SK-N-SH (cell line): ENCODE measurements at places on chromosomes 5 and 9. TPM values are rescaled to one million over a fixed set of nuclear protein-coding genes. Genes with fewer than 3 reads are reported as not detected.

DNA sequence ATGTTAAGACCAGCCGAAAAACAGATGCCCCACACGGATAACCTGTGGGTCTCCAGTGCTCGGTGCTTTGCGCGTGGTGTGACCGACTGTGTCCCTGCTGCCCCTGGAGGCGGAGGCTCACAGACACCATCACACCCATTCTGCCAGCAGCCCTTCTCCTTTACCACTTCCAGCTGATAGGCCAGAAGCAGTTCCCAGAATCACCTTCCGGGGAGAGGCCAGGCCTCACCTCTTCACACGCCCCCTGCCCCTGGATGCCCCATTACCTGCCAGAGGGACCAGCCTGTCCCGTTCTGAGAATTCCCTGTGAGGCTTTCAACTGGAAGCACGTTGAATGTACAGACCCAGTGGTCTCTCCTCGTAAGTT, 21.6 kb upstream of the LRRC14B start:
- no peak for DNase-seq

DNA sequence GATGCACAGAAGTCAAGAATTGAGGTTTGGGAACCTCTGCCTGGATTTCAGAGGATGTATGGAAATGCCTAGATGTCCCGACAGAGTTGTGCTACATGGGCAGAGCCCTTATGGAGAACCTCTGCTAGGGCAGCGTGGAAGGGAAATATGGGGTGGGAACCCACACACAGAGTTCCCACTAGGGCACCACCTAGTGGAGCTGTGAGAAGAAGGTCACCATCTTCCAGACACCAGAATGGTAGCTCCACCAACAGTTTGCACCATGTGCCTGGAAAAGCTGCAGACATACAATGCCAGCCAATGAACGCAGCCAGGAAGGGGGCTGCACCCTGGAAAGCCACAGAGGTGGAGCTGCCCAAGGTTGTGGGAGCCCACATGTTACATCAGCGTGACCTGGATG, 104.5 kb downstream of the STK32A start:
- no peak for DNase-seq

DNA sequence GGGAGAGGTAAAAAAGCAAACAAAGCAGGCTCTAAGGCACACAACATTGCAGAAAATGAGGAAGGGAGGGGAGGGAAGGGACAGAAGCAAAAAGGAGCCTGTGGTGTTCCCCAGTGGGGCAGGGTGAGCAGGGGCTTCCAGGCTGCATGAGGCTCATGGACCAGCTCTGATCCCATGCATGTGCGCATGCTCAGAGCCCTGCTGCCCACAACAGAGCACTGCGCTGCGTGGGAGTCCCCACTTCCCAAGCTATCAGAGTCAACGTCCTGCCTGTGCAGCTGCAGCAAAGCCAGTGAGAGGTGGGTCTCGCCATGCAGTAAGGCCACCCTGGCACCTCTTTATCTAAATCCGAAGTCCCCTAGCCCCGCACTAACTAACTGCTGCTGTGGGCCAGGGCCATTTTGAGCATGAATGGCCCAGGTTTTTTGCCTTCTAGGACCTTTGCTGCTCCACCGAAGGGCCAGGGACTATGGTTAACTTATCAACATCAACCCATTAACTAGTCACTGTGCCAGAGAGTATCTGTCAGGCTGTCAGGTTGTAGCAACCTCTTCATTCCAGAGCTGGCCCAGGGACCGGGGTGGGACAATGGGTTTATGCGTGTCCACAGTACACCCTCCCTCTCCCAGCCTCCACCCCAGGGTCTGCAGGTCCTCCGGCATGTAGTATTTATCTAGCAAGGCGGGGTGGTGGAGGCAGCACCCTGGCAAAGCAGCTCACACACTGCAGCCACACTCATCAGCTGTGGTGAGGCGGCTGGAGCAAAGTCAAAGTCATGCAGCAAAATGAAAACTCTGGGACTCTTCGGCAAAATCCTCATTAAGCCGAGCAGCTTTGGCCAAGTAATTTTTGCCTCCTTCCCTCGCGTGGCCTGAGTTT, 123.6 kb downstream of the SAXO1 start:
- no peak for DNase-seq

The ARL14EPL gene
- polyA plus RNA-seq: not detected in 2 replicates

The ADAMTS19 gene
- polyA plus RNA-seq: 0.10 TPM in 1 of 2 replicates, not detected in the other

GRCh38 chr5:138629392-138629791, 54.2 kb upstream of the HSPA9 start:
- DNase-seq: no peak

DNA sequence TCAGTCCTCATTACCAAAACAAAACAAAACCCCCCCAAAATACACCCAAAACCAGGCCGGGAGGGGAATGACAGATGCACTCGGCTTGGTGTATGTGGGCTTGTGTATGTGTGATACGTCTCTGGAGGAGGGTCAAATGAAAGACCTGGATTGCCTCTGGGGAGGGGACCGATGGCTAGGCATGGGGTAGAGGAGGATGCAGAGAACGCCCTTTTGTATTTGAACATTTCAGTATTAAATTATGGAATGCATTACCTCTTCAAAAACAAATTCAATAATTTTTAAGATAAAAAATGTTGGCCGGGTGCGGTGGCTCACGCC, 61.4 kb downstream of the LMX1B start:
- DNase-seq: no peak

- DNase-seq: peak; percentile 44
These were observed 26.1 kb upstream of the MACIR start for GRCh38 chr5:103232393-103232999.

GRCh38 chr5:6483880-6484382, 35.3 kb downstream of the UBE2QL1 start:
- no peak for DNase-seq

The ANKRD18B gene
- 2.3 and 2.7 TPM in 2 replicates for polyA plus RNA-seq

GRCh38 chr5:93107141-93107540, 473.9 kb downstream of the NR2F1-AS1 start:
- DNase-seq: peak; percentile 15

DNA sequence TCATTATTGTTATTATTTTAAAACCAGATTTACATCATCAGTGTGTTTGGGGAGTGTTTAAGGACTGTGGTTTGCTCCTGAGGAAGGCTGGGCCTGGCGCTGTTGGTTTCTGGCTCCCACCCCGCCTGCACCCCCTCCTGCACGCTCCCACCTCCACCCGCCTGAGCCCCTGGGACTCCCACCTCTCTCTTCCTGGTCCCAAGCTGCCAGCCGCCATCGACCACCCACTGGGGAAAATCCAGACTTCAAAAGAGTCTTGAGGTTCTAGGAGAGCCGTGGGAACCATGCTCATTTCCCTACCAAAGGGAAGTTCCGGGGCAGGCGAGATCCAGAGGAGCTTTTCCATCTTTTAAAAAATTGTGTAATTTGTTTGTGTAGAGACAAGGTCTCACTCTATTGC, 35.0 kb upstream of the FUBP3 start:
- DNase-seq: no peak

DNA sequence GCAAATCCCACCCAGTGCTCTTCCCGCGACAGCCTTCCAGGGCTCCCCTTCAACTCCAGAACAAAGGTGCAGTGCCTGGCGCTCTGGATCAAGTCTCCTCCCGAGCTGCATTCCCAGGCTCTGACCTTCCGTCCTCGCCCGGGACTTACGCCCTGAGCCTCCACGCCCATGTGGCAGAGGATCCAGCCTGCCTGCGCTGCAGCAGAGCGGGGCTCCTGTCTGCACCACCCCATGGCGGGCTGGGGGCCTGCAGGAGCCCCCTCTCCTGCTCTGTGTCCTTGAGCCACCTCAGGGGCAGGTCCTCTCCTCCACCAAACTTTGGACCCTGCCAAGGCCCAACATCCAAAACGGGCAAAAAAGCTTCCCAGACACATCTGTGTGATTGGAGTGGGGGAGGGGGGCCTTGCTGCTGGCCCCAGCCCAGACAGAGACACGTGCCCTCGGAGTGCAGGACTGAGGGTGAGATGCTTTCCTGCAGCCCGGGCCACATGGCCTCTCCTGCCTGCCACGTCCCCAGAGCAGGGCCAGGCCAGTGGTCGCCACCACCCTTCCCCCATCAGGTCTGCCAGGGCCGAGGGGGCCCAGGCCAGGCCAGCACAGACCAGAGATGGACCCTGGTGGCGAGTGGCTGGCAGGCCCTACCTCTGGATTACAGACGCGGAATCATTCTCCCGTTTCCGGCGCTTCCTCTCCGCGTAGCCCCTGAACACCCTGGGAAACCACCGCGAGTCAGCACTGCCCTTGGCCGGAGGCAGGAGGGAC, 4.4 kb downstream of the NSMF start:
- peak; percentile 75 for DNase-seq

- no peak for DNase-seq
These were observed 400.9 kb upstream of the MEF2C start for GRCh38 chr5:89283728-89284493.

GRCh38 chr5:14186059-14186830, 43.1 kb downstream of the TRIO start:
- DNase-seq: no peak

GRCh38 chr9:37908698-37909186, 4.8 kb upstream of the SLC25A51 start:
- no peak for DNase-seq

The NMUR2 gene
- polyA plus RNA-seq: not detected in 2 replicates

- DNase-seq: no peak
These were observed 94.1 kb upstream of the SNX2 start for GRCh38 chr5:122680623-122681350.

The OR2Y1 gene
- not detected in 2 replicates for polyA plus RNA-seq

DNA sequence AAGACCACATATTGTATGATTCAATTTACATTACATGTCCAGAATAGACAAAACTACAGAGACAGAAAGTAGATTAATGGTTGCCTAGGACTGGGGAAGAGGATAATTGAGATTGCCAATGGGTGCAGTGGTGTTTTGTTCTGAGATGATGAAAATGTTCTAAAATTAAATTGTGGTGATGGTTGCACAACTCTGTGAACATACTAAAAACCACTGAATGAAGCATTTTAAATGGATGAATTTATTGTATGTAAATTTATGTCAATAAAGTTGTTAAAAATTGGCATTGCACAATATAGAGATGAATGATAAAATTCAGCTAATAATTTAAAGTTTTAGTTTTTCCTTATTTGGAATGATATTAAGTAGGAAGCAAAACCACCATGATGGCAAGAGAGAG, 109.5 kb upstream of the NR4A3 start:
- DNase-seq: no peak

The SCGB3A1 gene
- polyA plus RNA-seq: not detected in 2 replicates

DNA sequence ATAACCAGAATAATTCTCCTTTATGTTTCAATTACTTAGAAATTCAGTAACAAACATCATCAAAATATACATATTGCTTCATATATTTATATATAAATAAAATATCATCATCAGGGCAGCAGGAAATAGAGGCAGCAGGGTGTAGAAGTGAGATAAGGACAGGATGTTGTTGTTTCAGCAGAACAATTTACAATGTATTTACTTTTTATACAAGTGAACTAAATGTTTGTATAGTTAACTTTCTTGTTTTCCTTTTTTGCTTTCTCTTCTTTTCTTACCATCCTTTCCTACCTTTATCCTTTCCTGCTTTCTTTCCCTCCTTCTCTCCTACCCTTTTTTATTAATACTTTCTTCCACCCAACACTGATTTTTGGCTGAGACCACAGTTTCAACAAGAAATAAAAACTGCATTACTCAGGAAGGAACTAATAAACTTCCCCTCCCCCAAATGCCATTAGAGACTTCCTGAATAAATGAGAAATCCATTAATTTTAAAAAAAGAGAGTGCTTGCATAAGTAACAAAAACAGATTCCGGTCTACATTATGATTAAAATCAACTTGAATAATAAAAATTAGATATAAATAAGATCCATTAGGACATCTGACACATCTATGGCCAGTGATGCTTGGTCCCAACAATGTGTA, 159.8 kb upstream of the ACOT12 start:
- DNase-seq: no peak
